ENCODE measurements at places on chromosomes 3 and 15. TPM values are rescaled to one million over a fixed set of nuclear protein-coding genes. Genes with fewer than 3 reads are reported as not detected.

The FAM3D gene
- 2.5 TPM for polyA plus RNA-seq

The ALPK3 gene
- polyA plus RNA-seq, result 48.6 TPM

The FANCD2OS gene
- not detected for polyA plus RNA-seq

The GRAMD2A gene
- 3.1 TPM for polyA plus RNA-seq

The CSTA gene
- 0.34 TPM for polyA plus RNA-seq

The RASGRP1 gene
- 0.22 TPM for polyA plus RNA-seq

The RETNLB gene
- not detected for polyA plus RNA-seq

The RAD51 gene
- 11.9 TPM for polyA plus RNA-seq

The HTR3E gene
- polyA plus RNA-seq, result 0.21 TPM

The STRIT1 gene
- polyA plus RNA-seq, result 113 TPM

The TRPC1 gene
- polyA plus RNA-seq, result 9.1 TPM

The FNDC3B gene
- 64.8 TPM for polyA plus RNA-seq

The NR1I2 gene
- polyA plus RNA-seq, result 0.29 TPM

The FAM131A gene
- polyA plus RNA-seq, result 12.9 TPM

The DAZL gene
- polyA plus RNA-seq, result not detected

The MED12L gene
- polyA plus RNA-seq, result 8.4 TPM

The MESP2 gene
- 0.25 TPM for polyA plus RNA-seq

The FGF7 gene
- not detected for polyA plus RNA-seq

The ASB14 gene
- polyA plus RNA-seq, result 1.7 TPM

The LMAN1L gene
- polyA plus RNA-seq, result not detected

The DNAH1 gene
- polyA plus RNA-seq, result 4.7 TPM

The CFAP92 gene
- polyA plus RNA-seq, result 3.9 TPM

The PARP15 gene
- 2.9 TPM for polyA plus RNA-seq

The KBTBD13 gene
- 0.59 TPM for polyA plus RNA-seq

The ANKUB1 gene
- not detected for polyA plus RNA-seq

The FAM107A gene
- polyA plus RNA-seq, result 1.3 TPM

Data from muscle of arm (tissue), 14 donors.